Left lobe of liver (tissue), 2 donors: ENCODE measurements at places on chromosomes 6 and 20. TPM values are rescaled to one million over a fixed set of nuclear protein-coding genes. Genes with fewer than 3 reads are reported as not detected.

- peak; percentile 63 for DNase-seq
Measured at GRCh38 chr6:107064579-107065065, 36.6 kb downstream of the MTRES1 start.

DNA sequence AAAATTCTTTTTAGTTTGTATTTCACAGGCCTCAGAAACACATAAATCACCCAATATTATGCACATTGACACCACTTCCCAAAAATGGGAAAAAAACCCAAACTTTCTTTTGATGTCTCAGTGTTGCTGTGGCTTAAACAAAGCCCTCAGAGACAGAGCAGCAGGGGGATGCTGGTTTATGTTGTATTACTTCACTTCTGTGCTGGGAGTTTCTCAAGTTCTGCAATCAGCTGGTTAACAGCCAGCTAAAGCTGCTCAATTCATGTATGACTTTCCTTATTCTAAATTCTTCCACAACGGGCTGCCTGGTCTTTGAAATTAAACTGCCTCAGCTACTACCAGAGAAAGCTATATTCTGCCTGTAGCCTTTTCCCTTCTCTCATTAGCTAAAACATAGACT, 5.6 kb downstream of the FILIP1 start:
- DNase-seq = no peak

DNA sequence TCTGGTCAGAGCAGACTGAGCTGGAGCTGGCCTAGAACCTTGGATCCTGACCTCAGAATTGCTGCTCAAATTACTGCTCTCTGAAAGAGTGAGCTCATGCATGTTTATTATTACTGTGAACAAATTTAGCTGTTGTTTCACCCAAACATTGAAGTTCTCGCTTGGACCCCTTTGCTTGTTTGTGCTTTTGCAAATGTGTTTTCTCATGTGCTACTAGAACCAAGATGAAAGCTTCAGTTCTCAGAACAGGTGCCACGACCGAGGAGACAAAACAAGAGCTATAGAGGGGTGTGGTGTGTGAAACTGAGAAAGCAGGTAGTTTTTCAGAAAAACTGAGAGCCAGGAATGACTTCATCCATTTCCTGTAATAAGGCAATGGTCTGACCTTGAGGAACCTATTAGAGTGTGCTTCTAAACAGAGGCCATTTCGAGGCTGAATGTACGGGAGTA, 50.0 kb upstream of the ESR1 start:
- DNase-seq = no peak

GRCh38 chr20:38217791-38218565, 42.6 kb downstream of the KIAA1755 start:
- no peak for DNase-seq

- no peak for DNase-seq
Measured at GRCh38 chr6:14384175-14384949, 266.8 kb downstream of the CD83 start.

DNA sequence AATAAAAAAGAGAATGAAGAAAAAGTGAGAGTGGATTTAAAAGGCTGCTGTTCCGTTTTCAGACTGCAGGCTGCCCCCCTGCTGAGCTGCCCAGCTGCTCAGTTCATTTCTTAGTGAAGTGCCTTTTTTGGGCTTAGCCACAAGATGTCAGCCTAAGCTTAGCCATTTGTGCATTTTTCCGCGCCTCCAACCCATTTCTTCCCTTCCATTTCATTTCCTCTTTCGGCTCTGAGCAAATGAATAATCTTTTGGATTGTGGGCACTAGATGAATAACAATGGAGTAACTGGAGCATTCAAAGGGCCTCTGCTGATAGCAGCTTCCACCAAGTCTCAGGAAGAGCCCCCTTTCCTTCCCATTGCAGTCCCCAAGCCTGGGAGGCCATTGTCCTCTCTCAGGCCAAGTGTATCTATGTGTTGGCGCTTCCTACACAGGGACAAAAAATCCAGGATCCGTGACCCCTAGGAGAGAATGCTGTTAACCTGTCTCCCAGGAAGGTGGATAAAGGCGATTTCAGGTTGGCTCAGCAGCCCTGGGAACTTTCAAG, 83.5 kb upstream of the SPTLC3 start:
- DNase-seq = peak; percentile 50

- DNase-seq = no peak
Measured at GRCh38 chr20:45842169-45842812, 8.7 kb downstream of the SNX21 start.

DNA sequence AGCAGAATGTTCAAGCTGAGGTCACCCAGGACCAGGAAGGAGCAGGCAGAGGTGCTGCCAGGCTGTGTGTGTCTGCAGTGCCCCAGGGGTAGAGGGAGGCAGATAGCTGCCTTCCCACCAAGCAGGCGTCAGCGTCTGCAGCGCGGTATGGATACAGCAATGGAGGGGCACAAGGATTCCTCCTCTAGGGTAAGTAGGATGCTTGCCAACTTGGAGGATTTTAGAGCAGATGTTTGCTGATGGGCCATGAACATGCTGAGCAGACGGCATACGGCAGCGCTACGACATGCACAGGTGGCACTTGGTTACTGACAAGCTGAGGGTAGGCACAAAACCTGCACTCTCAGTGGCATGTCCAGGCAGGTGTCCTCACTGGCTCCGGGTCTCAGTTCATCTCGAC, 48.1 kb downstream of the PSMG4 start:
- no peak for DNase-seq

GRCh38 chr6:16576451-16577368, 184.6 kb downstream of the ATXN1 start:
- no peak for DNase-seq

DNA sequence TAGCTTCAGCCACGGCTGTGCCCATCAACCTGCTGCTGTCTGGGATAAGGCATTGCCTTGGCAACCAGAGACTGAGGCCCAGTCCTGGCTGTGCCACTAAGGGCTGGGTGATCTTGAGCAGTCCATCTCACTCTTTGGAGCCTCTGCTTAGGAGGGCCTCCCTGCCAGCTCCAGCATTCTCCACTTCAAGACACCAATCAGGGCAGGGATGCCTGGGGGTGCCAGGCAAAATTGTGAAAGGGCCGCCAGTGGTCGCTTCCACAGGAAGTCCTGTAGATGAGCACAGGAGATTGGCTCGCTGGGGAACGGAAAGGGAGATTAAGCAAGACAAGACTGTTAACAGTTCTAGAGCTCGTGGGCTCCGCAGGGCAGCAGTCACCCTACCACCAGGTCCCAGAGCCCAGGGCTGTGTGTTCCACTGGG, at the start of gene RAB44:
RAB44 (plus strand) TSS at position 346 of the 423 bp plus-strand sequence. CDS start 6,410 bp downstream, outside the sequence.
- no peak for DNase-seq

DNA sequence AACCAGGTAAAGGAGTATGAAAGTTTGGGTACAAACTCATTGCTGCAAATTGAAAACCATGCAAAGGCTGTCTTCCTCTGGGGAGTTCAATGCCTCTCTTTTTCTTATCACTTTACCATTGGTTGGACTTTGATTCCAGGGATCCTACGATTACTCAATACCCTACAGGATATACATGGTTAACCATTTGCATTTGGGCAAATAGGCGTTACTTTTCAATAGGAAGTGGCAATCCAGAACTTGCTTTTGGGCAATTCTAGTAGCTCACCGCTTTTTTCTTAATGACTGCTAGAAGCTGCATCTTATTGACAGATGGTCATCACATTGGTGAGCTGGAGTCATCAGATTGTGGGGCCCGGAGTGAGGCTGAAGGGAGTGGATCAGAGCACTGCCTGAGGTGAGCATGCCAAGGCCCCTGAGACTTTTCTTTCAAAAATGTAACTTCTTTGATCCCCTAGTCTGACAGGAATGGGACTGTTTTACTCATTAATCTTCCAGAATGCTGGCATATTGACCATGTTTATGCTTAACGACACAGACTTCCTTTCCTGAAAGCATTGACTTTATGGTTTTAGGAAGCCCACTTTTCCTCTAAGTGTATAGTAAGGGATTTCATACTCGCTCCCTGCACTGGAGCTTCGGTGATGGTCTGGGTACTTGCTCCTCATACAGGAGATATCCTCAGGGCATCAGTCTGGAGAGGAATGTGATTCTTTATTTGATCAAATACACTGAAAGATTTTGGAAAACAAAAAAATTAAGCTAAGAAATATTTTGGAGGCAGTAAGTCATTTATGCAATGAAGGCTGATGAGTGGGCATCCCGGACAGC, at the start of gene CCR6:
CCR6 (plus strand) TSS at position 270 of the 831 bp plus-strand sequence. CDS start 13,039 bp downstream, outside the sequence.
- DNase-seq = no peak

DNA sequence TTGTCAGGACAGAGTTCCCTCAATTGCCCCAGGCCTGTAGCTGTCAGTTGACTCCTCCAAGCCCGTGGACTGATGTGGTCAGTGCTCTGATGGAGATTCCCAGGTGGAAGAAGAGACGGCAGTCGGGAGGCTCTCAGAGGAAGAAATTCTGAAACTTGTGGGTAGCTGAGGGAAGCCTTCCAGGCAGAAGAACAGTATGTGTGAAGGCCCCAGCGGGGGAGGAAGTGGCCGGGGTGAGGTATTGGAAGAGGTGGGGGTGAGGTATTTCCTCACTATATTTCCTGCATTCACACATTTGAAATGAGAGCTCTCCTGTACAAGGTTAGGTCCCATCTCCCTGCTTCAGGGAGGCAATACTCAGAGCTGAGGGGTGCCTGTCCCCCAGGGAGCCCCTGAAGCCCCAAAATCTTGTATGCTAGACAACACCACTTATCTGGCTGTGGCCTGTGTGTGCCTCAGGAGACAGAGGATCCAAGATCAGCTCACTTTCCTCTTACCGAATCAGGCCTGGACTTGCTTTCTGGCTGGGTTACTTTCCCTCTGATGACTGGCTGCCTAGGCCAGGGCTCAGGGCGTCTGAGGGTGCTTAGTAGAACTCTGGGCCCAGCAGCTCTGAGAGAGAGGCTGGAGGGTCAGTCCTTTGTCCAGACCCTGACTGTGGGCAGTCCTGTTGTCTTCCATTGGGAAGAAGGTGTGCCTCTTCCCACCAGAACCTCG, 49.3 kb upstream of the MYL9 start:
- no peak for DNase-seq

GRCh38 chr6:168082860-168083513, 4.0 kb upstream of the FRMD1 start:
- DNase-seq = no peak

GRCh38 chr6:43608310-43608763, 20.7 kb downstream of the GTPBP2 start:
- DNase-seq = no peak

DNA sequence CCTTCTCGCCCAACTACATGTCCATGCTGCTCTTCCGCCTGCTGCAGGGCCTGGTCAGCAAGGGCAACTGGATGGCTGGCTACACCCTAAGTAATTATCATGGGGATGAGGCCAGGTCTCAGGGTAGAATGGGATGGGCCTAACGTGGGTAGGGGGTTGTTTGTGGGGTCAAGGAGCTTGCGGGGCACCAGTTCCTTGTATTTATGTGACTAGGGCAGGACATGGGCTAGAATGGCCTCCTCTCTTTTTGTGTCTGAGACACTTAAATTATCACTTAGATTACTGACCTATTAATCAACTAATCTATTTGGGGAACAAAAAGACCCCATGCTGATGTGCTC, 10.7 kb downstream of the SLC22A1 start:
- no peak for DNase-seq

DNA sequence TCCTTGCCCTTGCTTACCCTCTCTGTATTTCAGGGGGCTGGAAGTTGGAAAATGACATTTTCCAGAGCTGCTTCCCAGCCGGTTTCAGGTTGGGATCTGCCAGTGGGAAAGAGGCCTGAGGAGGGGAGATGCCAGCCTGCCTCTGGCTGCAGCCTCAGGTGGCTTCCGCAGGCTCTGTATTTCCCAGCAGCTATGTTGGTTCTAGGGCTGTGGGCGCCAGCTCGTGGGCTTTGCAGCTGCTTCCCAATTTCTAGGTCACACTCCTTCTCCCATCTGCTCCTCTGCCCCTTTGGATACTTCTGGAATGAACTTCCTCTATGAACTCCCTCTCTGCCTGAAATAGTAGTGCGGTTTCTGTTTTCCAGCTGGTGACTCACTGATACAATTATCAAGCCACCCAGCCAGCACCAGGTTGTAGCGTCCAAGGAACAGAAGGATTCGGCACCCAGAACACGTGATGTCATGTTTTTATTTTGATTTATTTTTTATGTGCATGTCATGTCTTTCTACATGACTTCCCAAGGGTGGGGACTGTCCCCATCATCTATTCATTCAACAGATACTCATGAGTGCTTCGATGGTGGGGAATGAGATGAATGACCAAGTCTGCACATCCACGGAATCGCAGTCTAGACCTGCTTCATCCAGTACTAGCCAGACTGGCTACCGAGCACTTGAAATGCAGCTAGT, 38.0 kb downstream of the TGM2 start:
- peak; percentile 44 for DNase-seq

DNA sequence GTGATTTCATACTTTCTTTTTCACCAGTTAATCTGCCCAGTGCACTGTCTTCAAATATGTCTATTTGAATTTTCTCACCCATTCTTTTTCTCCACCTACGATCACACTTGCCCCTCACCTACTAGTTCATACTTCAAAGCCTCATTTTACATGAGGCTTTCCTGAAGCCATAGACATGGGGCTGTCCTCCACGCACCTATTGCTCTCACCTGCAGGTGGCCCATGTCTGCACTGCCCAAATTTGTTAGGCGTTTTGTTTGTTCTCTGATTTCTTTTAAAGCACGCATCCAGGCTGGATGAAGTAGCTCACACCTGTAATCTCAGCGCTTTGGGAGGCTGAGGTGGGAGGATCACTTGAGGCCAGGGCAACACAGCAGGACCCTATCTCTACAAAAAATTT, 106.8 kb upstream of the RIPOR2 start:
- DNase-seq = no peak

- DNase-seq = no peak
Measured at GRCh38 chr20:10379761-10380160, 54.3 kb downstream of the MKKS start.

Gene COL21A1
- total RNA-seq = 0.43 TPM

Gene ADAM33
- 0.48 TPM for total RNA-seq

Gene UBE2C
- total RNA-seq = 0.96 TPM

Gene BPIFA1
- not detected for total RNA-seq

Gene OR2H1
- total RNA-seq = not detected

Gene TTPAL
- 95.0 TPM for total RNA-seq

Gene OR2B6
- total RNA-seq = not detected

Gene PREX1
- total RNA-seq = 5.8 TPM

Gene ANKRD66
- total RNA-seq = not detected

Gene HCRTR2
- not detected for total RNA-seq

Gene TRIM10
- 1.9 TPM for total RNA-seq

Gene NRSN2
- total RNA-seq = 3.1 TPM

Gene CEP57L1
- 7.2 TPM for total RNA-seq

Gene KIF6
- 0.05 TPM for total RNA-seq

Gene MTCH1
- total RNA-seq = 63.8 TPM

Gene CST4
- not detected for total RNA-seq

Gene FOXS1
- total RNA-seq = not detected

Gene NR2E1
- total RNA-seq = not detected
